NCI-H1417 treated with DMSO at 0.1 percent for 48 hours (cell line): ENCODE measurements at places on chromosomes 2 and 18.

- no peak for DNase-seq
These were observed 81.4 kb upstream of the VRK2 start for GRCh38 chr2:57965219-57965618.

GRCh38 chr2:185633621-185634020 is 105.0 kb upstream of the FSIP2 start:
- no peak for DNase-seq

GRCh38 chr2:66438891-66439811 is 4.2 kb downstream of the MEIS1 start:
- no peak for DNase-seq

DNA sequence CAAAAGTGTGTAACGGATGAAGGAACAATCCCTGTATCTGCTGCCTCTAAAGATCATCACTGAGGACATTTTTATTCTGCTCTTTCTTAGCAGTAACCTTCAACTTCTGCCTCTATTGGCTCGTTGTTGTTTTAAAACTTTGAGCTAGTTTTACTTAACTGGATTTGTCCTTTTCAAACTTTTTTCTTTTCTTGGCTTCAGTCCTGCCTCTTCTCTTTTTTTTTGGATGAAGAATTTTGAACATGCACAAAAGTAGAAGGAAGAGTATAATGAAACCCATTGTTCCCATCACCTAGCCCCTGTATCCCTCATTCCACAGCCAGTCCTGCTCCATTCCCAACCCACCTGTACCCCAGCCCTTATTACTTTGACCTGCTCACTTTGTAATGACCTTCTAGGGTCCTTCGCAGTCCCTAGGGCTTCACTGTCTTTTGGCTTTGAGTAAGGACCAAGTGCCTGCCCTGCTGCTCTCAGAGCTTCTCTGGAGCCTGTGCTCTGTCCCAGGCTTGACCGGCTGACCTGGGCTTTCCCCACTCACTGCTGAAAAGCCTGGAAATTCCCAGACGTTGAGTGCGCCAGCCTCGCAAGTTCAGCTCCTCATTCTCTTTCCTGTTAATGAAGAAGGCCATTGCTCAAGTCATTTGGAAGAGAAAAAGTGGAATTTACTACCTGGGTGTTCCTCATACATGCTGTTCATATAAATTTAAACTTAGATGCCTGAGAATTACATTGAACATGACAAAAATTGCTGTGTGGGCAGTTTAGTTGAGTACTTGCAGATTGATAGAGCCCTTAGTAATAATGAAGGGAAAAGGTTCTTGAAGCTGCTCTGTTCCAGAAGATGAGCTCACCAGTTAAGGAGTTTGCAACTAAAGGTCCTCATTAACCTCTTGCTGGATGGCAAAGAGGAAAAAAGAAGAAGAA is 149.3 kb upstream of the ALPP start:
- DNase-seq, result no peak

- DNase-seq, result no peak
These were observed 2.4 kb downstream of the BOK start for GRCh38 chr2:241560883-241561474.

DNA sequence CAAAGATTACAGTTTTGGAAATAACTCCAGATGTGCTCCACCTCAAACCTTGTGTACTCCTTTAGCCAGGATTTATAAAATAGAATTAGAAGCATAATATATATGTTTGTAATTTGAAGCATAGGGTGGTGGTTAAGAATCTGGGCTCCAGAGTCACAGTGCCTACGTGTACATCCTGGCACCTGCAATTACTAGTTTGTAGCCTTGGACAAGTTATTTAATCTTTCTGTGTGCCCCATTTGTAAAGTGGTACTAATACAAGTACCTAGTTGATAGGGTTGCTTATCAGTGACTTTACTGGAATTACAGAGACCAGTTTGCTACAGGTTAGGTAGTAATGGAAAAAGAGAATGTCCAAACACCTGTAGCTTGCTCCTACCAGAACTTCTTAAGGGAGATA is 28.6 kb downstream of the EML4 start:
- no peak for DNase-seq

DNA sequence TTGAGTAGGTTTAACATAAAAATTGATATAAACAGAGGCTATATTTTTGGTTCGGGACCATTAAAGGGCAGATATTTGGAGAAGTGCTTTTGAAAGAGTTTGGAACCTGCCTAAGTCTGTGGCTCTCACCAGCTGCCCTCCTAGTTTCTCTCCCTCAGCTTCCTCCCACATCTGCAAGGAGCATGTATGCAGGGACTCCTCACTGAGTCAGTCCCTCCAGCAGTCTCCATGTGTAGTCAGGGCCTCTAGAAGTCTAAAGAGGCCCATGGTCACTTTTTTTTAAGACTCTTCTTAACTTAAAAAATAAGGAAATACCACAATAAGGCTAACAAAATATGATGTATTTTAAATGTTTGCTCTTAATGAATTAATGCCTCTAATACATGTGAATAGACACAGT is 220.0 kb upstream of the TANK start:
- DNase-seq, result no peak

DNA sequence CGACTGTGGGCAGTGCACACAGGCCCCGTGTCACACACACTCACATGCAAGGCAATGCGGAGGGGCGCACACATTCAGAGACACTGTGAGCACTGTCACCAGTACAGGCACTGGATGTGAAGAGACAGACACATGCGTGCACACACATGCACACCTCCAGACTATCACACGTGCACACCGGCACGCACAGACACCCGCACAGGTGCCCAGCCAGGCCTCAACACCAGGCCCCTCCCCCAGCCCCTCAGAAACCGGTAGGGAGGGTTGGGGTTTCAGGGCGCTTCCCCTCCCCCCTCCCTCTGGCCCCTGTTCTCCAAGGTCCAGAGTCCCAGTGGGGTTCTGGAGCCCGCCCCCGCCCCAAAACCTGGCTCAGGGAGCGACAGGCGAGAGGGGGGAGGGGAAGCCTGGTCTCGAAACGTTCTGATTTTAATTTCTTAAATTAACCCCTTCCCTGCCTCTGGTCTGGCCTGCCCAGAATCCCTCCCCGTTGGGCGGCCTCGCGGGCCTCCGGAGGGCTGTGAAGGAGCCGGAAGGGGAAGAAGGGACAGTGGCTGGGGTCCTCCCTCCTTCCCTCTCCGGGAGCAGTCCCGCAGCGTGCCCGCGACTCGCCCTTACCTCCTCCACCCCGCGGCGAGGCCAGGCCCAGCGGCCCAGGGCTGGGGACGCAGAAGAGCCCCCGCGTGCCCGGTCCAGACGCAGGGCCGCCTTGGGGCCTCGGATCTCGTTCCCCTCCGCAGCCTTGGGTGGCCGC is 558 bp downstream of the FBXO41 start:
- no peak for DNase-seq
